ENCODE measurements at places on chromosomes 16 and 17.

DNA sequence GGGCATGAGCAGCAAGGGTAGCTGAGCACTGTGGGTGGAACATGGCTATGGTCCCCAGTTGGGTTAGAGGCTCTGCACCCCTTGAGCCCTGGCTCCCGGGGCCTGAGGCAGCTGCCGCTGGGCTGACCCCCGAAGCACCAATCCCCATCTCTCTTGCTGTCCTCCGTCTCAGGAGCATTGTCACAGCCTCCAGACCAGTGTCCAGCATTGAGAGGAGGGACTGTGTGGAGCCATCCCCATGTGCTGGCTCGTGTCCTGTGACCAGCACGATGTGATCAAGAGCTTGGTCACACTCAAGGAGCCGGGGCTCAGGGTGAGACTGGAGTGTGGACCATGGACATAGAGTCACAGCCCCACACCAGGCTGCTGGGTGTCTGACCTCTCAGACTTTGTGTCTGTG is 2.9 kb downstream of the SMTNL2 start:
- no peak for DNase-seq

DNA sequence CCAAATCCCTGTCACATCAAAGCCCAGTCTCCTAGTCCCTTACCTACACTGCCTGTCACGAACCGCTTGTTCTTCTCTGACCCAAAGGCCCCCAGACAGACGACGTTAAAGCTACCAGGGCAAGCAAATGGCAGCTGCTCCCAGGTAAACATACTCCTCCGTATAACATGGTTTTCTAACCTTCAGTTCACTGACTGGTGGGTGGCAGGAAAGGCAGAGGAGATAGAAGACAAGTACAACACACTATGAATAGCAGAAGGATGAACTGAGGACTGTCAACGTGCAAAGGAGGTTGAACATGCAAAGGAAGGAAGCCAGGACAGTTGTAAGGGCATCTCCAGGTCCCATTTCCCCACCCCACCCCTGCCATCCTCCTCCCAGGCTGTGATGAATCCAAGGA is 449.8 kb downstream of the SHISA9 start:
- DNase-seq: no peak

- DNase-seq: no peak
These were observed 217.6 kb upstream of the KCNJ16 start for GRCh38 chr17:69857412-69857835.

GRCh38 chr17:59028328-59028727 is 78.4 kb downstream of the TRIM37 start:
- no peak for DNase-seq

DNA sequence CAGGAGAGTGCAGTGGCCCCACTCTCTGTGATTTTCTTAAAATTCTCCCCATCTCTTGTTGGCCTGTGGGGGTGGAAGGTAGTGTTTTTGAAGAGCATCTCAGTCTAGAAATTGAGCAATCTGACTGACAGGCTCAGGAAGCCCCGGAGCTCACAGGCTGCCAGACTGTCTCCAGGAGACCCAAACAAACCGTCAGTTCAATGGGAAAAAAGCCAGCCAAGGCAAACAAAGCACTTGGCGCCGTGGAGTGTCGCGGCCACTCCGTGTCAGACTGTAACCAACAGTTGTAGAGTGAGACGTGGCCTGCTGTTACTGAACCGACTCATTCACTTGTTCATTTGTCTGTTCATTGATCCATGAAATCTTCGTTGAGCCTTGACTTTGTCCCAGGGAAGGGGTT is 33.7 kb downstream of the RGS9 start:
- peak; percentile 86 for DNase-seq

GRCh38 chr16:66878067-66878466 is 2.2 kb upstream of the PDP2 start:
- DNase-seq: no peak

DNA sequence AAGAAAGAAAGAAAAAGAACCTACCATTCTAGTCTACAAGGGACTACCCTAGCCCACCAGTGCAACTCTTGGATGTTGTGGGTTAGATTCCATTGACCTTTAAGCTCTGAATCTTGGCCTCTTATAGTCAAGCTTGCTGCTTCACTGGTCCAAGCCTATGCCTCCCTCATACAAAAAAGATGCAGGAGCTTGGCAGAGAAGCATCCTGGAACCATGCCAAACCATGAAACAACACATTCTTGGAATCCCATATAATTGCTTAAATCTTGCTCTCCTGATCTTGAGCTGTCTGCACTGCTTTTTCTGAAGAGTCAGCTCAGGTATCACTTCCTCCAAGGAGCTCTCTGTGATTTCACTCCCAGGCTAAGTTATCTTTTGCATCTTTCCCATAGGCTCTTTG is 117.9 kb upstream of the GPR139 start:
- DNase-seq: no peak

- DNase-seq: no peak
These were observed 186.8 kb upstream of the IRX3 start for GRCh38 chr16:54473226-54473993.

GRCh38 chr17:81009136-81009535 is 17.5 kb downstream of the CHMP6 start:
- no peak for DNase-seq

GRCh38 chr17:43839670-43840108 is 6.7 kb upstream of the MPP3 start:
- peak; percentile 84 for DNase-seq

GRCh38 chr17:17361867-17362539 is 58.8 kb downstream of the NT5M start:
- no peak for DNase-seq

DNA sequence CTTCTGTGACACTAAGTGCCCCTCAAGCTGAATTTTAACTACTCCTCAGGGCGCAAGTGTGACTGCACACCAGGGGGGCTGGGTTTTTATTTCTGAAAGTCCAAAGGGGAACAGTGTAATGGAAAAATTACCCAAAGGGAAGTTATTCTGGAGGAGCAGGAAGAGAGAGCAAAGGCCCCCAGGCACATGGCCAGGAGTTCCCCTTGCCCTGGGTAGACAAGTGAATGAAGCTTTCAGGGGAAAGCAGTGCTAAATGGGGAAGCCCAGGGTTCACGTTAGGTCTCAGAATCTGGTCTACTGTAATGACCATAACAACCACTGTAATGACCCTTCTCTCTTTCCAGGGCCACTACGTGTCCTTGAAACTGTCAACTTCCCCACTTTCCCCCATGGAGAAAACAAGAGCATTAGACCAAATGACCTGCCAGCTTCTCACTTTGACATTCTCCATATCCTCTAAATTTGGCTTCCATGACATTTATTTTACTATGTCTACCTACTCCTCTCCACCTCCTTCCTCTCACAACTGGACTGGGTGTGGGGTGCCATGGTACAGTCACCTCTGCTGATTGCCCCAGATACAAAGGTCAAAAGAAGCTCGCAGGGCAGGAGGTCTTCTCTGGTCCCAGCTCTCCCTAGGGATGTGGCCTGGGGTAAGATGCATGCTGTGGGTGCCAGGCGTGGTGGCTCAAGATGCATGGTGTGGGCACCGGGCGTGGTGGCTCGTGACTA is 34.1 kb upstream of the MMP2 start:
- no peak for DNase-seq

- no peak for DNase-seq
These were observed 281.7 kb upstream of the ZFHX3 start for GRCh38 chr16:73329358-73330286.

DNA sequence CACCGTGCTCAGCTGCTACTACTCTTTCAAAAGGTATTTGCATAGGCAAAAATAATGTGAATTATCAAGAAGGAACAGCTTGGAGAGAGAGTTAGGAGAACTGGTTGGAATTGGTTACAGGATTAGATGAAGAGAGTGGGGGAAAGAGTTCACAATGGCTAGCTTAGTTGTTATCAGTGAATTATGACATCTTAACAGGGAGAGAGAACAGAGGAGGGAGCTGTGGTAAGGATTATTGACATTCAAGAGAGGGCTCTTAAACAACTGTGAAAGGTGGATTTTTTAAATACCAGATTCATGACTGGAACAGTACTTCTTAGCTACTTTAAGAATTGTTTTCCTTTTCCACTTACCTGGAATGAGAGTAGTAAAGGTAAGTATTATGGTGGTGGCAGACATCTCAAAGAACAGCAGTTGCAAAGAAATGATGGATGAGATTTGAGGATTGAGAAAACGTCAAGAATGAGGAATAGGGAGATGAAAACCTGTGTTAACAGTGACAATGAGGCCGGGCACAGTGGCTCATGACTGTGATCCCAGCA is 43.9 kb upstream of the SLC5A11 start:
- DNase-seq: no peak

GRCh38 chr16:30490210-30490609 is 17.7 kb downstream of the ITGAL start:
- DNase-seq: no peak

GRCh38 chr17:40614431-40615067 is 33.1 kb downstream of the SMARCE1 start:
- no peak for DNase-seq

GRCh38 chr16:78619811-78620210 is 520.4 kb downstream of the WWOX start:
- DNase-seq: no peak

DNA sequence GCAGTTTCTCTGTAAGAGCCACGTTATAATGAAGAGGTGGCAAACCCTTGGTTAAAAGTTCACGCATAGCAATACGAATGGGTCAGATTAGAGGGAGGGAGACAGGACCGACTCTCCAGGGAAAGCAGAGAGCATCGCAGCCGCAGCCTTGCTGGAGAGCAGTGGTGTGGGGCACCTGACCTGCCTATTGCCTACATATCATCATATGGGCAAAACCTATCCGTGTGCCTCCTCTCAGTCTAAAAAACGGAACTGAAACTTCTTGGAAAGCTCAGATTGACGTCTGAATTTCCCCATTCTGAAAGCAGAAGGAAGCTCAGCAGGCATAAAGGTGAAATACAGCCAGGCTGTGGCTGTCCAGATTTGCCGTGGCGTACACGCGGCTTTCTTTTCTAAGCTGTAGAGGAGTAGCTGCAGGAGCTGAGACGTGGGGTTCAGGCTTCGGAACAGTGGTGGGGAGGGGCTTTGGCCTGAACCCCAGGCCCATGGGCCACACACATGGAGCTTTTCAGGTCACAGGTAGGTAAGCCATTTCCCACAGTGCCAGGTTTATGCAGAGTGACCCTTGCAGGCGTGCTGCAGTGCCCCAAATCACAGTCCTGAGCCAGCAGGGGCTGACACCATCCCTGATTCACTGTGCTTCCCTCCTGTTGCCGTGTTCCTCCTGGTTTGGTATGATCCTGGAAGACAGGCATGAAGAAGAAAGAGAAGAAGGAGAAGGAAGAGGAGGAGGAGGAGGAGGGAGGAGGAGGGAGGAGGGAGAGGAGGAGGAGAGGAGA is 41.6 kb upstream of the TNRC6C start:
- no peak for DNase-seq

- DNase-seq: no peak
These were observed 8.8 kb downstream of the ODAD4 start for GRCh38 chr17:41939044-41939692.

DNA sequence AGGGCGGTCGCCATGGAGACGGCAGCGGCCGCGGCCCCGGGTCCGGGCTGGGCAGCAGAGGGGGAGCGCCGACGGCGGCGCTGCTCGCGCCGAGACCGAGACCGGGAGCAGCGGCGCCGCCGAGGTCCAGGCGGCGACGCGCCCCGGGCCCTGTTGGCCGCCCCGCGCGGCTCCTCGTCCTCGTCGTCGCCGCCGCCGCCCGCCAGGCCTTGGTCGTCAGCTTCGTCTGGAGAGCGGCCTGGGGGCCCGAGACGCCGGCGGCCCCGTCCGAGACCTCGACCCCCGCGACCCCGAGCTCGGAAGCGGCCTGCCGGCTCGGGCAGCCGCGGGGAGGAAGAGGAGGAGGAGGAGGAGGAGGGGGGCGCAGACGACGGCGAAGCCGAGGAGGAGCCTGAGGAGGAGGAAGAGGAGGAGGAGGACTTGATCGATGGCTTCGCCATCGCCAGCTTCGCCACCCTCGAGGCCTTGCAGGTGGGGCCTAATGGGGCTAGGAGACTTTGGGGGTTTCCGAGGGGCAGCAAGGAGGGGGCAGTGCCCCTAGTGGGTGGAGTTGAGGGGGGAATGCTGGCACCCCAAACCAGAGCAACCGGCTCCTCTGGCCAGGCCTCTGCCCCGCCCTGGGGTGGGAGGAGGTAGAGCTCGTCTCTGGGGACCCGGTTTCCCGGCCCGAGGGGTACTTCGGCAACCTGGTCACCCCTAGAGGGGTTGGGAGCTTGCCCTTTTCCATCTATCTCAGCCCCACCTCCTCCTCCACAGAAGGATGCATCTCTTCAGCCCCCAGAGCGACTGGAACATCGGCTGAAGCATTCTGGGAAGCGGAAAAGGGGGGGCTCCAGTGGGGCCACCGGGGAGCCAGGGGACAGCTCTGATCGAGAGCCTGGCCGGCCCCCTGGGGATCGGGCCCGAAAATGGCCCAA is 1.5 kb downstream of the FBRS start:
- DNase-seq: no peak

DNA sequence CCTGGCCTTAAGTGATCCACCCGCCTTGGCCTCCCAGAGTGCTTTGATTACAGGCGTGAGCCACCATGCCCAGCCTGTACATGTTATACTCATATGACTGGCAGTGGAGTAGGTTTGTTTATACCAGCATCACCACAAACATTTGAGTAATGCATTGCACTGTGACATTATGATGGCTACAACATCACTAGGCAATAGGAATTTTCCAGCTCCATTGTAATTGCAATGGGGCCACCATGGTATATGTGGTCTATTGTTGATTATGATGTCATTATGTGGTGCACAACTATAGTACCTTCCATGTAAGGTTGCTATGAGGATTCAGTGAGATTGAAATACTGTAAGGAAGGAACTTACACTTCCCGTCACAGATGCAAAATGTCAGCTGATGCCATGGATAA is 168.9 kb downstream of the COPRS start:
- no peak for DNase-seq

GRCh38 chr16:83579027-83579426 is 228.8 kb upstream of the HSBP1 start:
- no peak for DNase-seq

- DNase-seq: no peak
These were observed 9.4 kb downstream of the CETP start for GRCh38 chr16:56970934-56971767.

DNA sequence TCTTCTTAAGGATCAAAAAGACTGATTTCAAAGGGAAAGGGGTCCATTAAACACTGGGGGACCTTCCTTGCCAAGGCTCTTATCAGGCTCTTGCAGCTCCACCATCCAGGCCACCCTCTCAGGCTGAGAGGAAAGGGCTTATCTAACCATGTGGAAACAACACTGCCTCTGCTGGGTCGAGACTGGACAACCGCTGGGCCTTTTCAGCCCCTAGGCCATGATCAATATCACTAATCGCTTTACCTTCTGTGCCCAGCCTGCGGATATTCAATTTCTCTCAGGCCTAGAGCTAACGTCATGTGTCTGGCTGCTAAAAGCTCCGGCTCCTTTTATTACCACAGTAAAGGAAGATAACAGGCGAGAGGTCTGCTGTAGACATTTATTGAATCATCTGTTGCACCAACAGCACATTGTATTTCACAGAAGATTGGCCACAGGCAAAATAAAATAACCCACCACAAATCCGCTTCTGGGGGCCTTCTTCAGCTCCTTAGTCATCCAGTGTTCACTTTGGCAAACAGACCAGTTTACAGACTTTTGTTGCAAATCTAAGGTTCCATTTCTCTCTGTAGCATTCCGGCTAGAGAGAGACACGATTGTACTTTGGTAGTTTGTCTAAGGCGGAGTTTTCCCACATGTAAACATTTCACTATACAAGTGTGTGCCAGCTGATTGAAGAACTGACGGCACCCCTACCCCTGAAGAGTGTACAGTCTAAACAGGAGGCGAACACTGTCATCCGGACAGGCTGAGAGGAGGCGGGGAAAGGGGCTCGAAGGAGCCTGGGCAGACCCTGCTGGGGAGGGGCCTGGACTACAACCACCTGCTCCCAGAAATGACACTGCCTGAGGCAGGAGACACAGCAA is 13.9 kb downstream of the CYB561 start:
- DNase-seq: peak; percentile 53

GRCh38 chr17:81931557-81932332 is 4.2 kb upstream of the MAFG start:
- DNase-seq: peak; percentile 12

All from NCI-H2029 treated with DMSO at 0.1 percent for 48 hours (cell line).